ENCODE measurements at places on chromosomes 4 and X. TPM values are rescaled to one million over a fixed set of nuclear protein-coding genes. Genes with fewer than 3 reads are reported as not detected.

The MOB1B gene
- total RNA-seq, result 17.0 TPM

The SYP gene
- 1.8 TPM for total RNA-seq

The GPRASP1 gene
- 2.6 TPM for total RNA-seq

The MAGEA8 gene
- total RNA-seq, result not detected

The PAGE2 gene
- not detected for total RNA-seq

The SNCA gene
- total RNA-seq, result 15.9 TPM

The NKX3-2 gene
- not detected for total RNA-seq

The EDA2R gene
- total RNA-seq, result 2.7 TPM

The ERCC6L gene
- 8.2 TPM for total RNA-seq

The GDPD2 gene
- total RNA-seq, result 0.12 TPM

The FAM241A gene
- 1.5 TPM for total RNA-seq

The EDA gene
- total RNA-seq, result 15.5 TPM

The ZBED1 gene
- 32.1 TPM for total RNA-seq

The RIBC1 gene
- total RNA-seq, result 0.88 TPM

The GRIA3 gene
- not detected for total RNA-seq

The SCML1 gene
- 6.3 TPM for total RNA-seq

The ERVMER34-1 gene
- total RNA-seq, result not detected

The USP17L15 gene
- not detected for total RNA-seq

The WAS gene
- 171 TPM for total RNA-seq

The PNMA6A gene
- total RNA-seq, result 0.89 TPM

All from activated naive CD4-positive, alpha-beta T cell treated with anti-CD3 and anti-CD28 coated beads, Interleukin-2, amount 10 ng/mL, durations not matched to agents 5 hours and 36 hours (primary cell).